ENCODE measurements at places on chromosomes 4 and X.

DNA sequence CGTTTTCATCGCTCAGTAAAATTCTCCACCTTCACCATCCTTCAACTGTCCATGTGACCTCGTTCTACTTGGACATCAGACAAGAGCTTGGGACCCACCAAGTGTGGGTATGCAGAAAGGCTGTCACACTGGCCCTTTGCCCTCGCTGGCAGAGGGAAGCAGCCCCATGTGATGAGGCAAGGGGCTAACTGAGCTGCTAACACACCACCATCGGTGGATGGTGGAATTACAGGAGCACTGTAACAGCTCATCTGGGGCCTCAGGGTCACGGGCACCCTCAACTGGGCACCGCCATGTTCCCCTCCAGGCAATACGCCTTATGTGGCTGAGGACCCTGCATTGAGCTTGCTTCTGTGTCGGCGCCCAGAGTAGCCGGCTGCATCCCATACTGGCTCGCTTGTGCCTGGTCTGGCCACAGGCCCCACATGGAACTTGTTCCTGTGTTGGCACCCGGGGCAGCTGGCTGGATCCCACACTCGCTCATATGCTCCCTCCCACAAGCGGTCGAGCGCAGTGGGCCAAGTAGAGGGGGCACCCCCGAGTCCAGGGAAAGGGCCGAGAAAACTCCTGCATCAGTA, 109.5 kb downstream of the TAB3 start:
- no peak for DNase-seq

- DNase-seq: no peak
These were observed 16.5 kb upstream of the PDCL2 start for GRCh38 chr4:55608591-55608990.

GRCh38 chr4:13984991-13985800, 357.7 kb upstream of the BOD1L1 start:
- no peak for DNase-seq

DNA sequence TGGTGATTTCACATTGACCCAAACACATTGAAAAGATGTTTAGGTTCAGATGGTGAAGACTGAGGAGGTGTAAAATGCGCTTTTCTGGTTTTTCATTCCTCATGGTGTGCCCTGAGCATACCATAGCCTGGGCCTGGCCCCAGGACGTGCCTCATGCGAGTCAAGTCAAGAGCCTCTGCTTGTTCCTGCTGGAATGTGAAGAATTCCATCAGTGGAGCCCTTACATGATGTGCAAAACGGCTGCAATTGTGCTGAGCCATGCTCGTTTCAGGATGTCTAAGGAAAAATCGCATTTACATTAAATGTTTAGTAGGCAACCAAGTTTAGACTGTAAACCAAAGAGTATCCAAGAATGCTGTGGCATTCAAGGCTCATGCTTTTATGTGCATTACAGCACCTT, 34.9 kb downstream of the GYG2 start:
- DNase-seq: no peak

GRCh38 chrX:72078411-72078810, 53.3 kb downstream of the RTL5 start:
- DNase-seq: no peak

- no peak for DNase-seq
These were observed 4.3 kb downstream of the ZXDB start for GRCh38 chrX:57596109-57596508.

DNA sequence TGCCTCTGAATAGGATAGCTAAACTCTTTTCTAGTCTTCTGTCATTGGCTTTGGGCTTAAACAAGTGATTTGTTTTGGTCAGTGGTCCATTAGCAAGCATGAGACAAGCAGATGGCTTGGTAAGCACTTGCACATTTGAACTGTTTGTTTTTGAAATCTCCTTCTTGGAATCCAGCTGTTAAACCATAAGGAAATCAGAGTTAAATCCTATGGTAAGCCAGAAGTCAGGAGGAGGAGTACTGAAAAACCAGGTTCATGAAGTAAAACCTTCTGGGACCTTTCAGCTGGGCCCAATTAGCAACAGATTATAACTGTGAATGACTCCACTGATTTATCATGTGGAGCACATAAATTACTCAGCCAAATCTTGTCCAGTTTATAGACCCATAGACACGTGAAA, 1042.5 kb upstream of the PABPC4L start:
- DNase-seq: no peak
